Regular cardiac myocyte (primary cell): ENCODE measurements at places on chromosomes 3 and 15. TPM values are rescaled to one million over a fixed set of nuclear protein-coding genes. Genes with fewer than 3 reads are reported as not detected.

MCTP2 gene
- total RNA-seq, result 0.58 and 5.6 TPM in 2 replicates

COMMD2 gene
- 20.7 and 22.8 TPM in 2 replicates for total RNA-seq

ROPN1 gene
- total RNA-seq, result not detected in 2 replicates

SCN11A gene
- under 0.01 TPM in 1 of 2 replicates, not detected in the other for total RNA-seq

GOLGA6D gene
- total RNA-seq, result under 0.01 TPM in 1 of 2 replicates, not detected in the other

ROPN1B gene
- total RNA-seq, result not detected in 2 replicates

CLSTN2 gene
- 1.3 and 1.4 TPM in 2 replicates for total RNA-seq

SLC9C1 gene
- total RNA-seq, result 0.56 and 0.77 TPM in 2 replicates

NEK10 gene
- total RNA-seq, result 15.9 and 27.6 TPM in 2 replicates

CEMIP gene
- 72.9 and 1,057 TPM in 2 replicates for total RNA-seq

DOCK3 gene
- total RNA-seq, result 0.19 and 0.28 TPM in 2 replicates

IMPG2 gene
- total RNA-seq, result under 0.01 and 0.56 TPM in 2 replicates

TTLL13 gene
- not detected in 2 replicates for total RNA-seq

IQCH gene
- 3.1 and 3.4 TPM in 2 replicates for total RNA-seq

CHST2 gene
- 16.5 and 19.4 TPM in 2 replicates for total RNA-seq

CRELD1 gene
- 23.6 and 77.0 TPM in 2 replicates for total RNA-seq

DNAH1 gene
- total RNA-seq, result 0.96 and 2.0 TPM in 2 replicates

CD47 gene
- 80.3 and 97.8 TPM in 2 replicates for total RNA-seq

SNRPA1 gene
- 10.1 and 76.9 TPM in 2 replicates for total RNA-seq

TMEM89 gene
- 0.56 TPM in 1 of 2 replicates, not detected in the other for total RNA-seq

NGRN gene
- 90.3 and 122 TPM in 2 replicates for total RNA-seq

MUC13 gene
- not detected in 2 replicates for total RNA-seq

CCNDBP1 gene
- 92.2 and 97.2 TPM in 2 replicates for total RNA-seq

PRICKLE2 gene
- 11.9 and 27.3 TPM in 2 replicates for total RNA-seq

HCN4 gene
- total RNA-seq, result not detected in 2 replicates

HESX1 gene
- under 0.01 and 0.85 TPM in 2 replicates for total RNA-seq

MUC20 gene
- total RNA-seq, result 0.28 and 0.38 TPM in 2 replicates

CDC25A gene
- total RNA-seq, result 2.5 and 25.7 TPM in 2 replicates

SAMMSON gene
- 0.28 TPM in 1 of 2 replicates, not detected in the other for total RNA-seq

CPB1 gene
- not detected in 2 replicates for total RNA-seq

CKMT1B gene
- 0.85 TPM in 1 of 2 replicates, not detected in the other for total RNA-seq

ITIH1 gene
- total RNA-seq, result 0.56 TPM in 1 of 2 replicates, not detected in the other

KCNMB3 gene
- total RNA-seq, result 0.77 and 0.85 TPM in 2 replicates

KCNH8 gene
- not detected in 2 replicates for total RNA-seq

GOLGA8T gene
- 0.28 TPM in 1 of 2 replicates, not detected in the other for total RNA-seq

SQOR gene
- total RNA-seq, result 91.1 and 113 TPM in 2 replicates

LRTM1 gene
- total RNA-seq, result not detected in 2 replicates
